ENCODE measurements at places on chromosomes 6 and 20.

DNA sequence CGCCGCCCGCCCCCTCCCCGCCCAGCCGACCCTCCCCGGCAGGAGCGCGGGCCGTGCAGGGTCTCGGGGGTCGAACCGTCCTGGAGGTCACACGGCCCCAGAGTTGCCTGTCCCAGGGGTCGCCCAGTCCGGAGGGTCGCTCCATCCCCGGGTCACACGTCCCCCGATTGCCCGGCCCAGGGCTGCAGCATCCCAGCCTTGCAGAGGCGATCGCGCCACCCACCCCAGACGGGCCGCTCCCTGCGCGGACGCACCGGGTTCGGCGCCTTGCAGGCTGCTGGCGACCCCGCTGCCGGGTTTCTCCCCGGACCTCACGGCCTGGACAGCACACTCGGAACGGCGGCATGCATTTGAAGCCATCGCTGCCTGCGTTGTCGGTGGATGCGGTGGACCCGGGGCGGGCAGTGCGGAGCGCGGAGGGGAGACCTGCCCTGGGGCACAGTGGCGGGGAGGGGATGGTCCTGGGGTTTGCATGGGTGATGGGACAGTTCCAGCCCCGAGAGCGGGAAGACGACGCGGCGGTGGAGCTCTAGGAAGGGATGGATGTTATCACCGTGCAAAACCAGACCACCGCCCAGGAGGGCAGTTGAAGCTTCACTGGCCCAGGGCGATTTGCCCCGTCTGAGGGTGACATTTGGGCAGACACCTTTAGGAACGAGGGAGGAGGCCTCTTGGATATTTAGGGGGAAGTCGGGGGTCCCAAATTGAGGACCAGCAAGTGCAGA, 22.7 kb upstream of the FRMD1 start:
- no peak for DNase-seq

- no peak for DNase-seq
Measured at GRCh38 chr6:16816891-16817290, 55.6 kb upstream of the ATXN1 start.

GRCh38 chr20:51121901-51122412, 99.0 kb upstream of the KCNG1 start:
- no peak for DNase-seq

DNA sequence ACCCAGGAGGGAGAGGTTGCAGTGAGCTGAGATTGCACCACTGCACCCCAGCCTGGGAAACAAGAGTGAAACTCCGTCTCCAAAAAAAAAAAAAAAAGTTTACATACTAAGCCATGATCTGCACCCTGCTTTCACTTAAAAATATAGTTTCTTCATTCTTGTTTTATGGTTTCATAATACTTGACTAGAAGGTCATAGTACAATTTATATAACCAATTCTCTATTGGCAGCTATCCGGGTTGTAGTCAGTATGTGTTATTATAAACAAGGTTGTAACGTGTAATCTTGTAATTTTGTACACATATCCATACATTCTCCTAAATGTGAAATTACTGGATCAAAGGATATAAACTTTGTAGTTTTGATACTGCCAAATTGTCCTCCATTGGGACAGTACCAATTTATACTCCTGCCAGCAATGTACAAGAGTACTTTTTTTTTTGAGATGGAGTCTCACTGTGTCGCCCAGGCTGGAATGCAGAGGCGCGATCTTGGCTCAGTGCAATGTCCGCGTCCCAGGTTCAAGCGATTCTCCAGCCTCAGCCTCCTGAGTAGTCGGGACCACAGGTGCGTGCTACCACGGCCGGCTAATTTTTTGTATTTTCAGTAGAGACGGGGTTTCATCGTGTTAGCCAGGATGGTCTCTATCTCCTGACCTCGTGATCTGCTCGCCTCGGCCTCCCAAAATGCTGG, 144.8 kb downstream of the GJA10 start:
- DNase-seq = no peak

DNA sequence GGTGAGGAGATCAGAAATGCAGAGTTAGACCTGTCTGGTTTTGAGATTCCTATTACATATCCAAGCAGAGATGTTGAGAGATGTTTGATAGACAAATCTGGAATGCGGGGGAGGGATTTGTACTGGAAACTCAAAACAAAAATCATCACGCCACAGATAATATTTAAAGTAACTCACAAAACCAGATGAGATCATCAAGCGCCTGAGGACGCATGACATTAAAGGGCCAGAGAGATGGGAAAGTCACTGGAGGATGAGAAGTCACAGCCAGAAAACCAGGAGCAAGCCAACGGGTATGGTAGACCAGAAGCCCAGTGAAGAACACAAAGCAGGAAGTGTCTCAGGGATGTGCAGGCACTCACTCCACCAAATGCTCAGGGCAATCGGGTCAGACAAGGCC, 87.7 kb downstream of the DLL1 start:
- DNase-seq = no peak

- DNase-seq = peak; percentile 46
Measured at GRCh38 chr6:98833307-98834059, 891 bp upstream of the POU3F2 start.

DNA sequence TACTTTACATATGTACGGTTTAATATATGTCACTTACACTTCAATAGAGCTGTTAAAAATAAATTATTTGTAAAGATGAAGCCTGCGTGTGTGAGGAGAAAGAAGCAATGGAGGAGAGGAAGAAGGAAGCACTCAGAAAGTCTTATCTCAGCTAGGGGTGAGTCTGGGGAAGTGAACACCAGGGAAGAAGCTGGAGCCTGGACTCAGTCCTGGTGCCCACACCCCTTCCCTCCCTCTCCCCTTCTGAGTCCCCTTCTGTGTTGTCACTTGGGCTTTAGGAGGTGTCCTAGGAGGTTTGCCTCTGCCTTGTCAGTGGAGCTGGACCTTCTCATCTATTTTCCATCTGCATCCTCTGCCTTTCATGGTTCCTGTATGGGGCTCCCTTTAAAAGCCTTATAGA, 1.9 kb downstream of the SIRPB2 start:
- no peak for DNase-seq

DNA sequence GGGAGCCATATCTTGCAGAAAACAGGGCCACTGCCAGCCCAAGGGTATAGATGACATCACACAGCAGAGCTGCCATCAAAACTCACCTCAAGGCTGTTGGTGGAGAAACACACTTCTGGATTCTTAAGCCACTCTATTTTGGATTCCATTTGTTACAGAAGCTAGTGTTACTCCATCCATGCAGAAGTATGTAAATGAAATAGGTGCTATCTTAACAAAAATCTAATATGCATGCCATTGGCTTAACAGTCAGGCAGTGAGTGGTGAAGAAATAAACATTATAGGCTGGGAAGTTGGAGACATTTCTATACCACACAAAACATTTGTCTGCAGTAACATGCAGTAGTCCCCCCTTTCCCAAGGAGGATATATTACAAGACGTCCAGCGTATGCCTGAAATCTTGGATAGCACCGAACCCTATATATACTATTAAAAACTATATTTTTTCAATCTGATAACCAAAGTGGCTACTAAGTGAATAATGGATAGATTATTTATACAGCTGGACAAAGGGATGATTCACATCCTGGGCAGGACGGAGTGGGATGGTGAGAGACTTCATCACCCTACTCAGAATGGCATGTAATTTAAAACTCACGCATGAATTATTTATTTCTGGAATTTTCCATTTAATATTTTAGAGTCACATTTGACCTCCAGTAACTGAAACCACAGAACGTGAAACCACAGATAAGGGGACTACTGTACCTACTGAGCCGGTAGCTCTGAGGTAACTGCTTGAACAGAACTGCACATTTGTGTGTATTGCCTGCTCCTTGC, 160.0 kb upstream of the PLN start:
- peak; percentile 93 for DNase-seq

DNA sequence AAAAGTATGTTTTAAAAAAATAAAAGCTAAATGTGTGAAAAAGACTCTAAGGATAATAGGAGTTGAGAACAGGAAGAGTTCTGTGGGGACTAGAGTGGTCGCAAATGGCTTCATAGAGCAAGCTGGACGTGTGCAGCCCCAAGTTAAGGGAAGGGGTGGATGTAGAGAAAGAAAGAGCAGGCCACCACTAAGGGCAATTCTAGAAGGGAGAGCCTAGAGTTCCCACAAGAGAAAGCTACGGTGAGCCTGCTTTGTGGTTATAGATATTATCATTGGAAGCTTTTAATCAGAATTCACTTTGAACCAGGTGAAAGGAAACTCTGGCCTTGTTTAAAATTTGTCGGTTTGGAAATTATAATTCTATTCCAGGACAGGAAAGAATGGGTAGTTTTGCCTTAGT, 101.6 kb downstream of the HIVEP2 start:
- no peak for DNase-seq

DNA sequence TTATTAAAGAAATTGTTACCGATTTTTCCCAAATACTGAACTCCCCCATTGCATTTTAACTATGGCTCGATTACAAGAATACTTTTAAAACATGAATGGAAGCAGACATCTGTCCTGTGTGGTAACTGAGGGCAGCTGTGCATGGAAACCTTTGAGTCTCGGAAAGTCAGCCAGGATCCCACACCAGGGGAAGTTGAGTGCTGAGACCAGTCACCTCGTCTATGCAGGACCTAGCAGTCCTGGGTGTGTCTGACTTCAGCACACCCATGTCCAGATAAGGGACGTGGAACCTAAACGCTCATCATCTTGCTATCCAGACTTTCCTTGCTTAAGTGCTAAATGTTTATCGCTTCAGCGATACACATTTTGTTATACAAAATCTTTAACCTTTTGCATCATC, 6.1 kb downstream of the RIN2 start:
- no peak for DNase-seq

DNA sequence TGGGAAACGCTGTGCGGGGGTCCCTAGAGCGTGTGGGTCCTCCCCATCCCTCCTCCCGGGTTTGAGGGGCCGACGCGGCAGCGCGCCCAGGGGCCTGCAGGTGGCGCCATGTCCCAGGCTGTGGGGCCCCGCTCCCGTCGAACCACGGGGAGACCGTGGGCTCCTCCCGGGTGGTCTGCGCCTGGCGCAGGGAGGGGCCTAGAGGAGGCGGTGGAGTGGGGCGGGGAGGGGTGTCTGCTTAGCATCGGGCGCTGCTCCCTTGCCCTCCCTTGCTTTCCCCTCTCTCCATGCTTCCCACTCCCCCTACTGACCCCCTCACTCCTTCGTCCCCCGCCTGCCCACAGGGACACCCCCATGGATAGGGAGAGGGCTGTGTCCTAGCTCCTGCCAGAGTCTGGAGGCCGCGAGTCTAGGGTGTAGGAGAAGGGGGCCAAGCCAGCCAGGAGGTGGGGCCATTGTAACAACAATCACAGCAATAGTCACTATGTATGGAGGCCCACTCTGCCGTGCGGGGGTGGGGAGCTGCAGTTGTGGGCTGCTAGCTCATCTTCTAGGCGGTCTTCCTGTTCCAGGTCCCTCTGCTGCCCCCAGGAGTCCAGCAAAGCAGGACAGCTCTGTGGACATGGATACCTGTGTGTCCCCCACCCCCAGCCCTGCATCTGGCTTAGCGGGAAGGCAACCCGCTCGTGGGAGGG, 51.7 kb downstream of the CHMP4B start:
- DNase-seq = peak; percentile 75

DNA sequence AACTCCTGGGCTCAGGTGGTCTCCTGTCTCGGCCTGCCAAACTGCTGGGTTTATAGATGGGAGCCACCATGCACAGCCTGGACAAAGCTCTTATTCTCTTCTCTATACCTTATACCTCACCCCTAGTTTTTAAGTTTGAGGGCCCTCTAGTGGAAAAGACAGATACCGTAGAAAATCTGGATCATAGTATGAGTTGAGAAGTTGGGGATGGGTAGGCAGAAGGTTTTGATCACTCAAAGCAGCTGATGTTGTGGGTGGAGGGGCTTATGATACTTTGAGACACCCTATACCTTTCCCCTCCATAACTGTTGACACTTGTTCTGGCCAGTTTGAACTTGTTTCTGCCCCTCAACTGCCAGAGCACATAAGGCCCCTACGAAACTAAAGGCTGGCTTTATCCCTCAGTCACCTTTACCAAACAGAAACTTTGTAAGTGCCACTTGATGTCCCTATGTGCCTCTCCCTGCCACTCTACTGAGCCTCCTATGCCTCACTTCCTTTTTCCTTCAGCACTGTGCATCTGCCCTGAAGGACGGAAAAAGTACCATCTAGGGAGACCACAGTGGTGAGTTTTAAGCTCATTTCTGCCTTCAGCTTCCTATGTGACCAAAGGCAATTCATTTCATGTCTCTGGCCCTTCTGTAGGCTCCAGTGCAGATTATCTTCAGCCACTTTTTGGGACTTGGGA, 28.6 kb downstream of the RALY start:
- DNase-seq = peak; percentile 29

GRCh38 chr6:78844899-78845298, 22.5 kb upstream of the IRAK1BP1 start:
- no peak for DNase-seq

GRCh38 chr20:37375227-37375626, 29.3 kb downstream of the SRC start:
- no peak for DNase-seq

- no peak for DNase-seq
Measured at GRCh38 chr6:1423578-1423977, 34.2 kb downstream of the FOXF2 start.

DNA sequence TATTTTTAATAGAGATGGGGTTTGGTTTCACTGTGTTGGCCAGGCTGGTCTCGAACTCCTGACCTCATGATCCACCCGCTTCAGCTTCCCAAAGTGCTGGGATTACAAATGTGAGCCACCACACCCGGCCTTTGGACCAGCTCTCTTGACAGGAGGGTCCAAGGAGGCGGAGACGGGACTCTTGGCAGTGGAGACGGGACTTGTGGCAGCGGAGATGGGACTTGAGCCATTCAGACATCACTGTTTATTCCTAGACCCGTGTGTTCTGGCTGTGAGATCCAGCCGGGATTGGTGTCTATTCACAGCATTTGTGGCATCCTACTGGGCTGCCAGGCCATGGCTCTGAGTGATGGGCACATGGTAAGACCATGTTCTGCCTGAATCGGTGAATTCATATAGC, 25.6 kb downstream of the PRPF6 start:
- no peak for DNase-seq

- no peak for DNase-seq
Measured at GRCh38 chr6:119677384-119677783, 327.8 kb upstream of the MAN1A1 start.

- DNase-seq = peak; percentile 86
Measured at GRCh38 chr6:16130932-16131387, 2.1 kb downstream of the MYLIP start.

DNA sequence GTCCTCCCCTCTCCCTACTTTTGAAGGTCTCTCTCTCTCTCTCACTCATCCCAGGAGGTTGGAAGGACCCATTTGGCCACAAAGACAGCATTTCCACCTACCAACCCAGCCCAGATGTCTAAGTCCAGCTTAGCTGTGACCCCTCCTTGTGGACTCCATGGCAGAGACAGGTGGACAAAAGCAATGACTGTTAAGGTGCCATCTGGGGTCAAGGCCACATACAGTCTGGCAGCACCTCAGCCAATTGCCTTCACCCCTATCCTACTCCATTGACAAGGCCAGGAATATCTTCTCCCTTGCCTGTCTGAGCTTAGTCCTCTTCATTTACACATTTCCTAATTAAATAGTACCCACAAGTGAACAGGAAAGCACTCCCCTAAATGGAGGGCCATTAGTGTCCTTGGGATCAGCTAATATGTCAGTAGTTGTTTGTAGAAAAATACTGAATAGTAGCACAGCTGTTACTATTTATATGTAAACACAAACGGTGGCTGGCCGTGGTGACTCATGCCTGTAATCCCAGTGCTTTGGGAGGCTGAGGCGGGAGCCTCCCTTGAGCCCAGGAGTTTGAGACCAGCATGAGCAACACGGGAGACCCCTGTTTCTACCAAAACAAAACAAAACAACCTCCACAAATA, 28.8 kb downstream of the GCM1 start:
- DNase-seq = peak; percentile 34
